ENCODE measurements at places on chromosomes 7 and 10.

GRCh38 chr7:136677471-136678365, 190.7 kb upstream of the CHRM2 start:
- peak; percentile 29 for DNase-seq

DNA sequence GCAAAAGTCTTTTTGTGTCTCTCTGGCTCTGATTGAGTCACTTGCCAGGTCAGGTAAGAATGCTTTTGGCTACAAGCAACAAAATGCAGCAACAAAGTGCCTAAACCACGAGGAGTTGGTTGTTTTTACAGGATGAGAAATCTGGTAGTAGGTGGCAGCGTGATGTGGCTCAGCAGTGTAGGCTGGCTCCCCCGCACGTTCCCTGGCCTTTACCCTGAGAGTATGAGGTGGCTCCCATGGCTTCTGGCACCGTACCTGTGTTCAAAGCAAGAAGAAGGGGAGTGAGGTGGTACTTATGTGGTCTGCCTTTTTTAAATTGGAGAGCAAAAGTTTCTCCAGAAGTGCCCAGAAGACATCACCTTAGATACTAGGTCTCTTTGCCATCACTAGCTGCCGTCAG, 11.7 kb downstream of the PRKRIP1 start:
- no peak for DNase-seq

DNA sequence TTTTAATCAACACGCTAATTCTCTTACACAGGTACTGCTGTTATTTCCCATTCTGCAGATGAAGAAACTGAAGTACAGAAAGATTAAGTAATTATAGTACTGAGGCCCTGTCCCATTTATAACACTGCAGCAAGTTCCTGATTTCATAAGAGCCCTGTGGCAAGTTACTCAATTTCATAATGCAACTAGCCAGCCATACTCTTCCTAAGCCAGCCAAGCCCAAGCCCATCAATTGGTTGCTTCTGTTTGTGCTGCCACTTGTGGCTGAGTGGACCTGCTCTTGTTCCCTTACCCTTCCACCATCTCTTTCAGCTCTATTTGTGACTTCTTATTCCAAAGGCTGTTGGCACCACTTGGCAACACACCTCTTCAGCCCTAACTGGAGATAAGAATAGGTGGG, 19.7 kb upstream of the PRPF18 start:
- DNase-seq, result no peak

GRCh38 chr10:108427146-108427545, 1262.6 kb upstream of the SORCS1 start:
- no peak for DNase-seq

DNA sequence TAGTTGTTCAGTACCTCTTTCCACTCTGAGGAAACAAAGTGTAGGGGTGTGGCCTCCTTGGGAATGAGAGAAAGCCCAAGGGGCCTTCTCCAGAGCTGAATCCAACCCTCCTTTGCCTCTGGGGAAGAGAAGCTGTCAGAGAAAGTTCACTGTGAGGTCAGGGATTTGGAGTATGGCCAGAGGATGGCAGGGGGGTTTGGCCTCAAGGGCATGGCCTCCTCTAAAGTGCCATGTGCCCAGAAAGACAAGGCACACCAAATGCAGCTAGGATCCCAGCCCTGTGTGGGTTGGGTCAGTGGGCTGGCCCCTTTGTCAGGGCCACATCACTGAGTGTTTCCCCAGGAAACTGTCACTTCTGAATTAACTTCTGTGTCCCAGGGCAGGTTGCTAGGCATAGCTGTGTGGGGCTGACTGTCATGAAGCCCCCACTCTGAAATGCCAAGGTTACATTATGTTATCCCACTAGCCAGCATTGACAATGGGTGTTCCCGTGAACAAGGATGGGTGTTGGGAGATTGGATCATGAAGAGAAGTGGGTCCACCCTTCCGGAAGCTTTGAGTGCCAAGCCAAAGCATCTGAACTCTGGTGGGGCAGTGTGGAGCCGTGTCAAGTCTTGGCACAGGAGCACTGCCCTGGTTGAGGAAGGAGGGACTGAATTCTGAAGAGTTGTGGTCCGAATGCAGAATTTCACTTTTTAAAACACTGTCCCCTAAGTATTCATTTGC, 123.3 kb downstream of the ZMIZ1 start:
- DNase-seq, result peak; percentile 19

DNA sequence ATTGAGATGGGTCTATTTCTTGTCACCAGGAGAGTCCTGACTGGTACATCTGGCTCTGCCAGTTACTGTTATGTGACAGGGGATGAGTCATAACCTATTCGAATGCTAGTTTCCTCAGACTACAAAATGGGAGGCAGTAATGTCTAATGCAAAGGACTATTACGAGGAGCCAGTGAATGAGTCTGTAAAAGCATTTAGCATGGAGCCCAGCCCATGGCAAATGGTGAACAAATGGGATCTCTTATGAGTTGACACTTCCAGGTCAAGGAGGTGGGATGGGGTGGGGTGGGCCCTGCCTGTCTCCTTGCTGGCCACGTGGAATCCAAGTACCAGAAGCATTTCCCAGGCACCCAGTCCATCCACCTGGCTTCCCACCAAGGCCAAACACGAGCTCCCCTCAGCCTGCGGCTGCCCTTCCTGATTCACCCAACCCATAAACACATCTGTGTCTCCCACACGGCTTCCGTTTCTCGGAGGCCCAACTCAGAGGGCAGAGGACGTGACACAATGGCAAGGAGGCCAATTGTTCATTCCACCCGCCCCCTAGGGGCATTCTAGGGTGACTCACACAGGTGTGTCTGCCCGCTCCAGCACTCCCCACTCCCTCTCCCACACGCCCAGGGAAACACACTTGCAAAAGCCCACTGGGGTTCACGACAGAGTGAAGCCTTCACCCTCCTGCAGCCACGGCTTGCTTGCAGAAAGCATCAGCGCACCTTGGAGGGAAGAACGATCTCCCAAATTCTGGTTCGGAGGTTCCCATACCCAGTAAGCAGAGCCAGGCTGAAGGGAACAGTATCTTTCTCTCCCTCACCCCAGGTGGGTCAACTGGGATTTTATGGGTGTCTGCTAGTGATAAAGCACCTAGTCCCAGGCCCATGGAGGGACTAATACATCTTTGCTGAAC, 109.8 kb downstream of the SH3PXD2A start:
- no peak for DNase-seq

- peak; percentile 65 for DNase-seq
These were observed 5.1 kb upstream of the SLC16A12 start for GRCh38 chr10:89540420-89540949.

GRCh38 chr7:33423646-33424020, 294.3 kb downstream of the BBS9 start:
- DNase-seq, result no peak

- DNase-seq, result peak; percentile 65
These were observed 41.8 kb upstream of the HYCC1 start for GRCh38 chr7:23055582-23056178.

DNA sequence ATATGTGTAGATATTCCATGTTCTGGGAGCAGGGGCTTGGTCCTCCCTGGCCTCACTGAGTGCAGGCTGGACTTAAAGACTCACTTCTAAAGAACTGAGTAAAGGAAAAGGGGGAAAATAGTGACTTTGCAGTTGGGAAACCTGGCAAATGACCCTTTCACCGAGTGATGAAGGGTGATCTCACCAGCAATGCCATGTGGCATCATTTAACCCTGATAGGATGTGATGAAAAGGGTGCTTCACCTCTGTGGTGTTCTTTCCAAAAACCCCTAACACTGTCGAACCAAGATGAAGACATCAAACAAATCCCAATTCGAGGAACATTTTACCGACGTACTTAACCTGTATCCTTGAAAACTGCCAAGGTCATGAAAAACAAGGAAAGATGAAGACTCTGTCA, 71.9 kb downstream of the AOAH start:
- DNase-seq, result no peak

DNA sequence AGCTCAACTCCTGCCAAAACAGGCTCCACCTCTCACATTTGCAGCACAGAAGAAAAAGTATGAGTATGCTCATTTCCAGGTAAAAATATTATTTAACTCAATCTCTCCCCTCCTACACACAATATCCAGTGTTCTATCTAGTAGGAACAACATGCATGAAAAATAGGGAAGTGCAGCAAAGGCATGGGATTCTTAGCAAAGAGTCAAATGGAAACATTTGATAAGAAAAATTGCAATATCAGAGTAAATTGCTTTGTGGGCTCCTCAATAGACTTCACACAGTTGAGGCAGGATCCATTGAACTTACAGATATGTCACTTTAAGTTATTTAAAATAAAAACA, 150.9 kb downstream of the ANK3 start:
- DNase-seq, result no peak

- peak; percentile 23 for DNase-seq
These were observed 204.1 kb downstream of the TRIL start for GRCh38 chr7:28754027-28754426.

- DNase-seq, result no peak
These were observed 14.3 kb upstream of the NPM3 start for GRCh38 chr10:101797403-101798059.

All from fibroblast of skin of right quadriceps (primary cell).